Activated T-helper 1 cell treated with anti-CD3 and anti-CD28 coated beads, Interleukin-12 subunit alpha, Interleukin-12 subunit beta, Interleukin-2, Interleukin-4 antibody, amounts not matched to agents 30 ng/mL and 10 ng/mL and 1 ng/mL, durations not matched to agents 14 hours and 24 hours and 36 hours (primary cell): ENCODE measurements at places on chromosomes 1 and 21. TPM values are rescaled to one million over a fixed set of nuclear protein-coding genes. Genes with fewer than 3 reads are reported as not detected.

DNA sequence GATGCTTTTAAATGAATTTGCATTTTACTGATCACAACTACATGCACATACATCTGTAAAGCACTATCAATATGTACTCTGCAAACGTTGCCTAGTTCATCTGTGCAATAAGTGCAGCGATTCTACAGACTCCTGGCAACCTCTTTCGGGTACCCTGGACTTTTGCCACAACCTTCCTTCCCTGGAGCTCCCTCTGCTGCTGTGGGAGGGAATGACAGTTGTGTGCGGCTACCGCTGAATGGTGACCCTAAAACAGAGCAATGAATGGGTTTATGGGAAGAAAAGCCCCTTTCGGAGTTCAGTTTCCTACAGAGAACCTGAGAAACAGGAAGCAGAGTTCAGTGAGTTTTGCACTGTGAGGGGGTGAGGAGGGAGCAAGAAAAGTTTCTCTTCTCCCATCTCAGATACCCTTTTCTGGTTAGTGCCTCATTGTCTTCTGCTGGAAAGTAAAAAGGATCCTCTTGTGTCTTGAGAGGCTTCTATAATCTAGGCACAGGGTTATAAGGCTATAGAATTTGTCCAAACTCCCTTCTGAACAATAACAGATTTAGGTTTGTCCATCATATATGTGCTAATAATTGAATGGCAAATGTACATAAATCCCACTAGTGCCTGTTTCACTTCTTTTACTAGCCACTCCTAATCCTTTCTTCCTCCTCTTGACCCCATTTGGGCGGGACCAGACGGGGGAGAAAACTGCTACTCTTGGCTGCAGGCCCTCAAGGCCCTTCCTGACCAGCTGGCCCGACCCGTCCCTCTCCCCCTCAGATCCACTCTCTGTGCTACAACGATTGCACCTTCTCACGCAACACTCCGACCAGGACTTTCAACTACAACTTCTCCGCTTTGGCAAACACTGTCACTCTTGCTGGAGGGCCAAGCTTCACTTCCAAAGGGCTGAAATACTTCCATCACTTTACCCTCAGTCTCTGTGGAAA is 19.8 kb upstream of the SARS1 start:
- DNase-seq, result peak; percentile 55

GRCh38 chr1:41902159-41902577 is 16.6 kb downstream of the HIVEP3 start:
- no peak for DNase-seq

DNA sequence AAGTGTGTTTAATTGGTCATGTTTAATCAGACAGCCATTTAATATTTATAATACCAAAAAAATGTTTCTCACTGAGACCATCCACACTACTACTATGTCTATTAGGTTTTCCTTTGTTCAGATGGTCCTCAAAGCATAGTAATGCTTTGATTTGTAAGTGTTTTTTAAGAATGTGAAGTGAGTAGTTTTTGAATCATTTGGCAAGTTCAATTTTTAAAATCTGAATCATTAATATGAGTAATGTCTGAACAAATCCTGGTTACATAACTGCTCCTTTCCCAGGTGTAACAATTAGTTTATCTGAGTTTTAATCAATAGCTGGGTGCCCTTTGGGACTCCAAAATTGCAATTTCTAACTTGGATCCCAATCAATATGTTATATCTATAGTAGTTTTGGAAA is 23.5 kb upstream of the RPL5 start:
- DNase-seq, result no peak

GRCh38 chr21:45322960-45323461 is 35.3 kb upstream of the POFUT2 start:
- no peak for DNase-seq

- no peak for DNase-seq
Observed at GRCh38 chr1:16013220-16013907, 4.5 kb downstream of the HSPB7 start.

- no peak for DNase-seq
Observed at GRCh38 chr21:46063734-46064680, 33.9 kb upstream of the COL6A2 start.

Gene RAB13
- 2.2 and 3.3 TPM in 2 replicates for total RNA-seq

DNA sequence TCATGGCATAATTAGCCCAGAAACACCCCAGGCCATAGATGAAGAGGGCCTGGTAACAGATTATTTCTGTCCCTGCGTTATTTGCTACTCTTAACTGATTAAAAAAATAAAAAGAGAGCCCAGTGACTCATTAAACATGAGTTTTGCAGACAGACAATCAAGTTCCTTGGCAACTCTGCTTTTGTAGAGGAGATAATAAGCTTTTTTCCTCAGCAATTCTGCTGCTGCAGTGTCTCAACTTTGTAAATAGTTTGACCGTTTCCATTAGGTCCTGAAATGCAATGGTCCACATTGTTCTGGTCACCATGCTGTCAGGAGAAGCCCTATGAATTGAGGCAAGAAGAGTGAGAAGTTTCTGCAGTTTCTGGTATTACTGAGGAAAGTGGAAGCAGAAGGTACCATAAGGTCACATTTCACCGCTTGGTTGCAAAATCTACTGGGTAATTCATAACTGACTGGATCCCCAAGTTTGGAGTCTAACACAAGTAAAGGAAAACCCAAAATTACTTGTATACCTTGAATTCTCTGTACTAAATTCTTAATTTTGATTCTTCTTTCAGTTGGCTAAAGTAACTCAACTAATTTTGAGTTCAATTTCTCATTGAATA is 139.5 kb downstream of the ZZZ3 start:
- DNase-seq, result no peak

Gene TEX38
- total RNA-seq, result 0.18 TPM in 1 of 2 replicates, not detected in the other

Gene CFHR5
- total RNA-seq, result not detected in 2 replicates

Gene TNFRSF4
- 788 and 811 TPM in 2 replicates for total RNA-seq
